Activated CD4-positive, alpha-beta T cell treated with anti-CD3 and anti-CD28 coated beads, Interleukin-2, amount 50 U/mL, for 48 hours (primary cell): ENCODE measurements at places on chromosomes 2 and 18.

DNA sequence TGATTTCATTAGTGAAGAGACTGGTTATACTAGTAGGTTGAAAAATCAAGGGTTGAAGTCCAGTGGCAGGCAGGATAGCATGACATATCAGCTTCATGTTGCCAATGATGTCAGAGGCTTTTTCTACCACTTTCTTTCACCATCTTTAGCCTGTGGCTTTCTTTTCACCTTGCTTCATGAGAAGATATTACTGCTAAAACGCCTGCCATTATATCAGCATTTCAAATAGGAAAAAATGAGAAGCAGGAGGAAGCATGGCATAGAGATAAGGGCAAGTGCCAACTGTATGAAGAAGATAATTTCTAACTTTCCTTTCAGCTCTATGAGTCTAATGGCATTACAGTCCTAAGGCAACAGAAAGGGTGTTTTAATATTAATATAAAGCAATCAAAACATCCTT is 270.2 kb upstream of the SYT4 start:
- no peak for DNase-seq

DNA sequence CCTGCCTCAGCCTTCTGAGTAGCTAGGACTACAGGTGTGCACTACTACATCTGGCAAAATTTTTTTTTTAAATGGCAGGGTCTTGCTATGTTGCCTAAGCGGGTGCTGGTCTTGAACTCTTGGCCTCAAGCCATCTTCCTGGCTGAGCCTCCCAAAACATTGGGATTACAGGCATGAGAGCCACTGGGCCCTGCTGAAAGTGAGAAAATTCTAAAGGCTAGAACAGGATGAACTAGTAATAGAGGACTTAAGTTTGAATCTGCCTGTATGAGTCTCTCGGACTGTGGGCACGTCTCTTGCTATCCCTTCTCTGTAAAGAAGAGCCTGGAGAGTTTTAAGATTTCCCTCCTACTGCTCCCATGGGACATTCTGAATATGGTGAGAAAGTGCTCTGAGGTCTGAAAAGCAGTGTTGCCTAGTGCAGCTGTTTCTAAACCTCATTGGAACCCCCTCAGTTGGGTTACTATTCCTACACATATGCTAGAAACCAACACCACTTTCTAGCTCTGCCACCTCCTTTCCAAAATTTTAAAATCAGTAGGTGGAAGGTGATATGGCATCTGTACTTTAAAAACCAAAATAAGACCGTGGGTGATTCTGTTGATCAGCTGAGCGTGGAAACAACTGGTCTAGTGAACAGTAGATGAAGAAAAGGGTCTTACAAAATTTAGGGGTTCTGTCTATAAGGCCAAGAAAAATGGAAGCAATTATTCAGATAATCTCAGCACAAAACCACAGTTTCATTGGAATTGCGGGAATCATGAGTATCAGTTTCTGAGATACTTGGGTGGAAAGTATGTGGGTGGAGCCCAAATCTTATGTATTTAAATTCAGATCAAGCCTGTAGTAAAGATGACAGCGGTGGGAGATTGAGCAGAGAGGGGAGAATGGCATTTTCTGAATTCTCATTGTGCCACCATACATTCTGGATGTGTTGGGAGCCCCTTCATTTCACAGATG is 259.8 kb upstream of the CXCR4 start:
- DNase-seq, result no peak

DNA sequence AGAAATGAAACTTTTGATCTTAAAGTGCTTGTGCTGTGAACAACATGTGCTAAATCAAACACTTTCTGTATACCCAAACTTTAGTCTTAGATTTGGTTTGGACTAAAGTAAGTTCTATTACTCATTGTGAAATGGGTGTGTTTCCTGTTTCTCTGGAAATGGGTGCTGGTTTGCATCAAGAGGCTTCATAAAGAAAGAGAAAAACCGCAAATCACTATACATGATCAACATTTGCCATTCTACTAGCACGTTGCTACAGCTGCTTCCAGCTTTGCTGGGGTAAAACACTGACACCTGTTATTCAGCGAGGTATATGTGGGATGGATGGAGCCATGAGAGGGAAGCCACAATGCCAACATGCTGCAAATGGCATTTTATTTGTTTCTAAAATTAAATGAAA is 547.0 kb upstream of the ACVR2A start:
- peak; percentile 30 for DNase-seq

DNA sequence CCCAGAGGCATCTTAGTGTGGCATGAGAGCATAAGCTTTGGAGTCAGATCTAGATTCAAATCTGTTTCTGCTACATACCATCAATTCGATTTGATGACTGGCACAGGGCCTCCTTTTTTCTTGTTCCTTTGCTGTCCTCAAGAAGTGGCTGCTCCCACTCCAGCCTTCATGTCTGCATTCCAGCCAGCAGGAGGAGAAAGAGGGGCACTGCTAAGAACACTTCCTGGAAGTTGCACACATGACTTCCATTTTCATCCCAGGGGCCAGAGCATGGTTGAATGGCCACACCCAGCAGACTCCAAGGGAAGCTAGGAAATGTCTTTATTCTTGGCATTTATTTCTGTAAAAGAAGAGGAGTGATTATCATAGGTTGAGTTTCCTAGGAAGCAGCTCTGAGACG is 50.4 kb downstream of the EML6 start:
- DNase-seq, result no peak

DNA sequence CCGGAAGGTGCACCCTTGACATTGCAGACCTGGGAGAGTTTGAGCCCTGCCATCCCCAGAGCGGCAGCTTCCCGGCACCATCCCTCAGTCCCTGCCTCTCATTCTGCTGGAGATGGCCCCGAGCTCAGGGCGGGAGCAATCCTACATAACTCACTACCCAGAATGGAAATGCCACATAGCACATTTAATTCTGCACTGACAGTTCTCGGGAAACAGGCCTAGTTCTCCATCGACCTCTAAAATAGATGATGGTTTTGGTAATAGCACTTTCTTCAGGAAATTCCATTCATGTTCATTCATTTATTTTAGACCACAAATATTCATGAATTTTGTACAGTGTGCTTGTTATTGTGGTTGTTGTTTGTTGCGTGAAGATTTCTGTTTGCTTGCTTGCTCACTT is 92.9 kb upstream of the SLC14A2 start:
- no peak for DNase-seq

GRCh38 chr2:96551605-96552314 is 15.2 kb downstream of the ARID5A start:
- no peak for DNase-seq

GRCh38 chr2:154901063-154901462 is 202.6 kb downstream of the KCNJ3 start:
- DNase-seq, result no peak
